G401 (cell line): ENCODE measurements at places on chromosomes 13 and 19. TPM values are rescaled to one million over a fixed set of nuclear protein-coding genes. Genes with fewer than 3 reads are reported as not detected.

Gene CD37
- total RNA-seq: not detected in 2 replicates

Gene LYPD3
- not detected in 2 replicates for total RNA-seq

DNA sequence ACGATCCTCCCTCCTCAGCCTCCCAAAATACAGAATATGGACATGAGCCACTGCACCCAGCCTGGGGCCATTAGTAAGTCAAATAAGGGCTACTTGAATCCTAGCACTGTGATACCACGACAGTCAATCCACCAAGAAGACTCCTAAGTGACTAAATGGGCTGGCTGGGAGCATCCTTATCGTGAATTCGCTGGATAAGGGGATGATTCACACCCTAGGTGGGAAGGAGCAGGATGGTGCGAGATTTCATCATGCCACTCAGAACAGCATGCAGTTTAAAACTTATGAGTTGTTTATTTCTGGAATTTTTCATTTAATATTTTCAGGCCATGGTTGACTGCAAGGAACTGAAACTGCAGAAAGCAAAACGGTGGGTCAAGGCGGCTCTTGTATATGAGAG lies 30.2 kb downstream of the ATP8A2 start:
- no peak for DNase-seq

- no peak for DNase-seq
These were observed 152.5 kb upstream of the SOX1 start for GRCh38 chr13:111914241-111915103.

- no peak for DNase-seq
These were observed 12.5 kb downstream of the NCAN start for GRCh38 chr19:19224150-19224851.

- no peak for DNase-seq
These were observed 39.7 kb downstream of the RCBTB2 start for GRCh38 chr13:48493066-48493765.

GRCh38 chr19:9144920-9145319 lies 4.7 kb downstream of the ZNF317 start:
- no peak for DNase-seq

- no peak for DNase-seq
These were observed 9.1 kb downstream of the AP3D1 start for GRCh38 chr19:2142173-2142829.
